Astrocyte of the hippocampus (primary cell): ENCODE measurements at places on chromosomes 6 and 20.
A peak's percentile ranks its signal among the peaks of the same experiment; 100 is the strongest.

- DNase-seq = no peak
Measured at GRCh38 chr6:35220711-35221110, 7.0 kb downstream of the SCUBE3 start.

GRCh38 chr6:11830105-11830504, 51.5 kb upstream of the ADTRP start:
- DNase-seq = no peak

- peak; percentile 76 for DNase-seq
Measured at GRCh38 chr20:60589623-60590022, 631.4 kb downstream of the CDH26 start.

DNA sequence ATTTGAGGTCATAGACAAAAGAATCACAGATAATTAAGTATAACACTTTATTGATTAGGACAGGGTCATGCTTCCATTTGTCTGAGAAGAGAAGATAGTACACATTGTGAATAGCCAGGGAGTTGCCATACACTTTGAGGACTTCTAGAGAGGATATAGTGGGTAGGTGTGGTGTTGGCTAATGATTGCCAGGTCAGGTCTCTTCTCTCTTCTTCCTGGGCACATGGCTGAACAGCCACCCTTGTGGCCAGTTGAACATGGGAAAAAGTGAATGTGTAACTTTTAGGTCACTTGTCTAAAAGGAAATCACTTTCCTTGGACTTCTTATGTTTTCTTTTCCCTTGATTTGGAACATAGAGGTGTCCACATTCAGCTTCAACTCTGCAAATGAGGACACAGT, 772.1 kb upstream of the MAP3K7 start:
- DNase-seq = no peak

GRCh38 chr6:73731285-73731684, 35.3 kb downstream of the CD109 start:
- DNase-seq = no peak

DNA sequence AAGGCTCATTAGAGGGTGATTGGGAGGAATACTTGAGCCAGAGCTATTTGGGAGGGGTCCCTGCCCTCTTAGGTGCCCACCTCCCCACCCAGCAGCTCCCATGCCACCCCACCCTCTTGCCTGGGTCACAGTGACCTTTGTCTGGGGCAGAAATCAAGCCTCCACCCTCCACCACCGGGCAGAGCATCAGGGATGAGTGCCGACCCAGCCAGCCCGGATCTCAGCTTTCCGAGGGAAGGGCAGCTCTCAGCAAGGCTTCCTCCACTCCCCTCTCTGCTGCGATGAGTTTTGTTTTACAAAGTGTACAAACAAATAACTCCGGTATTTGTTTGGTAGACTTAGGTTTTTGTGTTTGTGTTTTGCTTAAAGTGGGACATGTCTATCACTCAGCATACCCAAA, 136.7 kb upstream of the CST7 start:
- DNase-seq = no peak

DNA sequence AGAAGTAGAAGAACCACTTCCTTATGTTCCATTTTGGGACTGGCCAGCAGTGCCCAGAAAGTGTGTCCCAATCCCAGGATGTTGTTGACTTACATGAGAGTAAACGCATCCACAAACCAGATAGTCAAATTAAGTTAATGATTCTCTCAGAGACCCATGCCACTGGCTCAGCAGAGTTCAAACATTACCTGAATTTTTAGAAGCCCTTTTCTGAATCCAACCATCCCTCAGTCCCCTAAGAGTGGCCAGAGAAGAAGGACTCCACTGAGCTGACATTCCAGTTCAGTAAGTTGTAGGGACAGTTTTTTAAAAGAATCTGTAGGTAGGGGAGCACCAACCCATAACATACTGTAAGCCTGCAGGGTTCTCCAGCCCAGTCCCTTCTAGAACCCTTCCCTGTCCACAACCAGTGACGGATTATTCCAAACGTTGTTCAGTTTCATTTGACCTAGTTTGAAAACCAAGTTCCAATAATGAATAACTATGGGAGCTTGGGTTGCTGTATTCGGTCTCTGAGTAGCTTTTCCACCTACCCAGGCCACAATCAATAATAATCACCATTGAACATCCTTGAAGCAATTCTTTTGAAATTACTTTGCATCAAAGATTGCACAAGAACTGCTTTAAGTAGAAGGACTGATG, 153.0 kb downstream of the LPA start:
- no peak for DNase-seq

DNA sequence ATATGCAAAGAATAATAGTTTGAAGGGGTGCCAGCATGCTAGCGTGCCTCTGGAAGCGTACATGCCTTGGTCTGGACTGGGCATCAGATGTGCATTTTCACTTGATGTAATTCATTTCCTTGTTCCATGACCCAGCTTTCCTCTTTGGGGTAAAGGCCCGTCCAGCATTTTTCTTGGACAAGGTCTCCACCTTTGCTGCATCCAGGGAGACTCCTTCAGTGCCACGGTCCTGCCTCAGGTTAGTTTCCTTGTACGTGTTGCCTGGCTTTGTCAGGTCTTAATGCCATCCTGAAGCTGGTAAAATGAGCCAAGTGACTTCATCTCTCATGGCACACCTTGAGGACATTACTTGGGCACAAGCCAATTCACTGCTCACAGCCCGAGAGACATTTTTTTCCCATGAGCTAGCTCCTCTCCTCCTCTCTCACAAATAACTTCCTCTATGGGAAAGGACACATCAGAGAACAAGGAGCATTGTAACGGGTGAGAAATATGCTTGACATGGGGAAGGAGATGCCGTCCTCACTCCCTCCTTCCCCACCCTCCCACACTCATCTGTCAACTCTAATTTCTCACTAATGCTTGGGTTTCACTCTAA, 23.9 kb downstream of the EDN1 start:
- peak; percentile 77 for DNase-seq

- DNase-seq = peak; percentile 11
Measured at GRCh38 chr6:144769142-144769541, 484.0 kb downstream of the UTRN start.

- DNase-seq = no peak
Measured at GRCh38 chr6:70952608-70953165, 4.2 kb downstream of the B3GAT2 start.

DNA sequence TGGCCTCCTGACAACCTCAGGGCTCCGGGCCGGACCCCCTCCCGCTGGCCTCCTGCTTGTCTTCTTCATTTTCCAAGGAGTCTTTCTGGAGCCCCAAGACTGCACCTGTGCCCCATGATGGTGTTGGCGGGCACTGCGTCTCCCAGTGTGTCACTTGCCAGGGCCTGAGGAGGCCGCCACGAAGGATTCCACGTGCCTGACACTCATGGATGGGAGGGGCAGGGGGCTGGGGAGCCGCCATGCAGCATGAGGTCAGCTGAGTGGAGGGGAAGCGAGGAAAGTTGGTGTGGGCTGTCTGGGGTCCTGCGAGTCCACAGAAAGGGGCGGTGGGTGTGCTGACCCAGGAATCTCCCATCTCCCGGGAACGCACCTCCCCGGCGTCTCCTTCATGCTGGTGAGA, 165.7 kb downstream of the SMOC2 start:
- no peak for DNase-seq

GRCh38 chr6:5412017-5412416, 150.7 kb downstream of the FARS2 start:
- no peak for DNase-seq

DNA sequence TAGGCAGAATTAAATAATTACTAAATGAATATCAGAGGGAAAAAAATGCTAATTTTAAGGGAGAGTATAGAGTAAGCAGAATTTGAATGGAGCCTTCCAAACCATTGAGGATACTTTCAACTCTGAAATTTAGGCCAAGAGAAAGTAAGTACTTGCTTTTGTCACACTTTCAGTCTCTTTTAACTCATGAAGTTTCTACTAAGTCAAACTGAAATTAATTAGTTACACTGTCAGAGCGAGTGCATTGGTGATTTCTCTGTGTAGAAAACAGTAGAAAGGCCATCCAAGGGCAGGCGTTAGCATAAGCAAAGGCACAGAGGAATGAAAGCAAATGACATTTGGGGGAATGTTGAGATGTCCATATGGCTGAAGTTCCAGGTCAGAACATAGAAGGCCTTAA, 92.9 kb downstream of the PLEKHG1 start:
- DNase-seq = no peak

GRCh38 chr20:58096880-58097423, 131.5 kb downstream of the ANKRD60 start:
- no peak for DNase-seq

GRCh38 chr6:55654445-55654844, 75.5 kb upstream of the HMGCLL1 start:
- no peak for DNase-seq

- DNase-seq = no peak
Measured at GRCh38 chr20:7332169-7332568, 564.7 kb downstream of the BMP2 start.

DNA sequence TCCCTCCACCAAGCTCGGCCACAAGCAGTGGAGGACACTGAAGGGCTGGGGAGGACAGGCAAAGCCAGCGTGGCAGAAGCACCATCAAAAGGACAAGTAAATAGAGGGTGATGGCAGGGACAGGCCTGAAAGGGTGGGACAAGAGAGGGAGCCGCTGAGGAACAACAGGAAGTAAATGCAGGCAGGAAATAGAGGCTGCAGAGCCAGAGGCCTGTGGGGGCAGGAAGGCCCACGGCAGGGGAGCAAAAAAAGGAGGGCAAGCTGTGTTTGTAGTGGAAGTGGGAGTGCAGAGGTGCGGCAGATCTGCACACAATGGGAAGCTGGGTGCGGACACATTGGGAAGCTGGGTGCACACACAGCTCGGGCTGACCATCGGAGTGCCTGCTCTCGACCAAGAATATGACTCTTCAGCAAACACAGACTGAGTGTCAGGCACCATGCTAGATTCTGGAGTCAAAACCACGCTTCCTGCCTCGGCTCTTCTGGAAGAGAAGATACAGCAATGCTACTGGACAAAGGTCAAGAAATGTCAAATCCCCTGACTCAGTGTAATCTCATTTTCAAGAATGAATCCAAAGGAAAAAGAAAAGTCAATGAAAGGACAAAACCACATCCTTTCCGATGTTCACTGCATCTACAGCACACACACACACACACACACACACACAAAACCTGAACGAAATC, 40.4 kb upstream of the RAB22A start:
- no peak for DNase-seq

DNA sequence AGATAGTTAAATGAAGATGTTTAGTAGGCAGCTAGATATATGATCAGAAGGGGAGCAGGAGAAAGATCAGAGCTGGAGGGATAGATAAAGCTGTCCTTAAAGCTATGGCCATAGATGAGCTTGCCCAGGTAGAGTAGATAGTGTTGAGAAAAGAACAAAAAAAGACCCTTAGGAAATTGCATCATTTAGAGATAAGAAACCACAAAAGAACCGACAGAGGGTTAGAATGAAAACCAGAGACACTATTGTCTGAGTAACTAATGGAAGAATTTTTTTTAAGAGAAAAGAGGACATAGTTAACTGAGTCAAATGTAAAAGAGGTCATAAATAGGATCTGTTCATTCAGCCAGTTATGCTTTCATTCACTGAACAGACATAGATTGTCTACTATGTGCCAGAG, 101.8 kb downstream of the TNFAIP3 start:
- no peak for DNase-seq
